GM19239 (cell line): ENCODE measurements at places on chromosomes 5 and 9.

DNA sequence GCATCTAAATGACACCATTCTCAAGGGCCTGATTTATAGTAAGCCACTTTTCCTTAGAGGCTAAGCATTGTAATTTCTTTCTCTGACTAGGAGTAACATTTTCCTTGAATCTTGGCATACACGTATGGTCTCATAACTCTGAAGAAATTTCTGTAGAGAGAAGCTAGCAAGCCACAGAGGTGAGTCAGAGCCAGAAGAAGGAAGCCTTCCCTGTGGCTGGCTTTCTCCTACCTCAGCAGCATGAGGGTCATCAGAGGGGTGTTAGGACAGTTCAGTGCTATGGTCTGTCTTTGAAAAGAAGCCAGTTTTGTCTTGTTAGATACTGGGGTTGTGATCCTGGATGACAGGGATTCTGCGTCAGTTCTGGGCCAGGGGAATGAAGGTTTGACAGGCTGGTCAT is 3.2 kb downstream of the SNX30 start:
- no peak for DNase-seq

DNA sequence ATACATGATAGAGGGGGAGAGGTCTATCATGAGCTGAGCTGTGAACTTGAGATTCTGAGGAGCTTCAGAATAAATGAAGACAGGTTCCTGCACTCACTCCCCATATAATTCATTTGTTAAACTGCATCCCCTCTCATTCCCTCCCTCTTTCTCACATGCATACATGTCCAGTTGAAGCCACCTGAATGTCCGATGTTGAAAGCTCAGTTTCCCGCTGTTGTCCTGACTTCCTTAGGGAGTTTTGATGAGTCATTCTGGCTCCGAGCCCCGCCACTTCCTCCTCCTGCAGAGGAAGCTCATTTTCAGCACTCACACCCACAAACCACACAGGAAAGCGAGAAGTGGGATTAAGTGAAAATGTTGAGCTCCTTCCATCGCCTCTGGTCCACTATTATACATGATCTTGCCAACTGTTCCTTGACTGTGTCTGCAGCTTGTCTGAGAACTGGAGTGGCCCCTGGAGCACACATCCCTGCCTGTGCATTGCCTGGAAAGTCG is 121.2 kb downstream of the CEMIP2 start:
- no peak for DNase-seq

- no peak for DNase-seq
Observed at GRCh38 chr9:98157372-98157771, 35.1 kb downstream of the CORO2A start.

DNA sequence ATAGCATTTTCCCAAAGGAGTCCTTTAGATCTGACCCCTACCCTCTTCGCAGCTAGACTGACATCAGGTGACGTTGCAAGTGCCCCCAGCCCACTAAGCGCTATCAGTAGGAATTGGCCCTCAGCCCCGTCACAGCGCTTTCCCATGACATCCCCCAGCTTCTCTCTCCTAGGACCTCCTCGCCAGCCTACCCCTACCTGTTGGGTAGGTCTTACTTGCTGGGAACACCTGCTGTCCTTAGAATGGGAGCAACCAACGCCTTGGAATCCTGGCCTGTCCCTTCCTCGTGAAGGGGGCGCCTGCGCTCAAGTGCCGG is 584 bp upstream of the PIP5K1B start:
- DNase-seq = no peak

- no peak for DNase-seq
Observed at GRCh38 chr9:16964228-16964627, 93.8 kb upstream of the BNC2 start.

GRCh38 chr9:37676411-37676830 is 25.7 kb downstream of the FRMPD1 start:
- DNase-seq = no peak

DNA sequence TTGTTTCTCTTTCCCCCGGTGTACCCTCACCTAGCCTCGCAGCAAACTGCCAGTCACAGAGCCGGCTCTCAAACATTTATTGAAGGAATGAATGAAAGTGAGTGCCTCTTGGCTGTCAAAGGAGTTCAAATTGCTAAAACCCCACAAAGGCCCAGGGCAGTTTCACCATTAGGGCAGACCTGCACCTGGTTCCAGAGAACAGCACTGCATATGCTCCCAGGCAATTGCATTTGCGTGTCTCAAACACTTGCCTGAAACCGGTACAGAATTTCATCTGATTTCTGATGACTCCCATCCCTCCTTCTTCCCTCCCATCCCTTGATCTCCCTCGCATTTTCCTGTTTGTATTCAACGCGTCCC is 165.6 kb upstream of the ZNF462 start:
- no peak for DNase-seq

GRCh38 chr5:56088967-56089829 is 94.4 kb upstream of the IL6ST start:
- no peak for DNase-seq

- DNase-seq = no peak
Observed at GRCh38 chr5:140381351-140381750, 20.3 kb upstream of the ANKHD1 start.

GRCh38 chr5:53023969-53024368 is 34.8 kb downstream of the ITGA2 start:
- no peak for DNase-seq

GRCh38 chr5:115575167-115576070 is 26.9 kb downstream of the TICAM2 start:
- DNase-seq = peak; percentile 7

DNA sequence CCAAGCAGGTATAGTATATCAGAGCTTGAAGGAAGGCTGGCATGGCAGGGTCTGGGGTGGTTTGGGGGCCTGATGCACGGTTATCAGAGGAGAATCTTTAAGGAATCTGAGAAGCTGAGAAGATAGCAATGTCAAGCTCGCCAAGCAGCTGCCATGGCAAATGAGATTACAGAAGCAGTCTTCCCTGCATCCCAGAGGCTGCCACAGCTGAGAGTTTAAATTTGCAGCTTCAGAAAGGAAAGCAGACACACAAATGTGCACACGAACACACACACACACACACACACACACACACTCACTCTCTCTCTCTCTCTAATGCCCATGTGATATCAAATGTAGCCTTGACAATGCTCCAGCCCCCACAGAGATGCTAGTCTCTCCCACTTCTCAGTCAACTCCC is 79.0 kb upstream of the TNC start:
- no peak for DNase-seq

GRCh38 chr5:73434907-73435306 is 13.7 kb downstream of the FOXD1 start:
- no peak for DNase-seq

- no peak for DNase-seq
Observed at GRCh38 chr9:98641695-98642094, 67.0 kb downstream of the GABBR2 start.

DNA sequence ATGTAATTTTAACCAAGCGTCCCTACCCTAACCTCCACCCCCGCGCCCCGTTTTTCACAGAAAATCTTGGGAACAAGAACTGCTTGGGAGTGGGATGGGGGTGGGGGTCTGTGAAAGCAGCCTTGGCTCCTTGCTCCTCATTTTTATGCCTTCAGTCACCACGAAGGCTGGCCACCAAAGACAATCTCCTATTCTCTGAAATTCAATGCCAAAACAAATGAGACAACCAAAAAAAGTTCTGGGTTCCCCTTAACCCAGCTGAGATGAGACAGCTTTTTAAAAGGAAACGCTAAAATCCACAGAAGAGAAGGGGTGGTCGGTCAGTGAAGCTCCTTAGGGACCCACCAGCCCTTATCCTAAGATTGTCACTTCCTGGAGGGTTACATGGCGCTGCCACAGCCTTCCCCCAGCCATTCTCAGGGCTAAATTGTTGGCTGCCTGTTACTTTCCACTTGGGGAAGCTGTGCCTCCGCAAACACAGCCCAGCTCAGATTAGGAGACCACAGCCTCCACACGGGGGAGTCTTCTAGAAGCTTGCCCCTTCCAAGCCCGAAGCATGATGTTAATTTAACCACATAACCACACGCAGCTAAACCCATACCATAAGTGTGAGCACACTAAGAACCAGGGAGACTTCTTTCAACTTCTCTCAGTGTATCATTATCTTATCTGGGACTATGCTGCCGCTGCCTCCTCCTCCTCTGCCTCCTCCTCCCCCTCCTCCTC is 136.3 kb downstream of the FOXD1 start:
- no peak for DNase-seq

GRCh38 chr5:15834596-15835245 is 334.7 kb downstream of the FBXL7 start:
- DNase-seq = no peak

GRCh38 chr5:137836997-137837396 is 30.7 kb upstream of the MYOT start:
- DNase-seq = no peak

DNA sequence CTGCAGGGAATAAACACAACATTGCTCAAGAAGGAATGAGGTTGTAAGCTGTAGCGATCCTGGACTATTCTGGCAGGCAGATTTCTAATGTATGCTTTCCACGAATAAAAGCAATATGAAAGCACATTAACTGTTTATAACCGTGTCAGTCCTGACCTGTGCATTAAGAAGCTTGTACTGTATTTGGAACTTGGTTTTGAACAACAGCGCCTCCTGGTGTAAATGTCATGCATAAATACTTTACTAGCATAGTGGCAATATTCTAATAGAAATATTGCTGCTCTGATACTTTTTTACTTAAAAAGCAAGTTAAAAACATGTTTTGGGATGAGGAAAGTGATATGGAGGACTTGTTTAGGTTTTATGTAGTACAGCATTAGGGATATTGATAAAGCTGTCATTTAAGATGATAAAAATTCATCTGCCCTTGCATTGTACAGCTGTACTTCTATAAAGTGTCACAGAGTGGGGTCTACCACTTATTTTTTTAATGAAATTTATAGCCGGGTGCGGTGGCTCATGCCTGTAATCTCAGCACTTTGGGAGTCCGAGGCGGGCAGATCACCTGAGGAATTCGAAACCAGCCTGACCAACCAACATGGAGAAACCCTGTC is 70.7 kb upstream of the GNE start:
- DNase-seq = peak; percentile 16

GRCh38 chr5:146428658-146429057 is 18.5 kb upstream of the TCERG1 start:
- DNase-seq = no peak

DNA sequence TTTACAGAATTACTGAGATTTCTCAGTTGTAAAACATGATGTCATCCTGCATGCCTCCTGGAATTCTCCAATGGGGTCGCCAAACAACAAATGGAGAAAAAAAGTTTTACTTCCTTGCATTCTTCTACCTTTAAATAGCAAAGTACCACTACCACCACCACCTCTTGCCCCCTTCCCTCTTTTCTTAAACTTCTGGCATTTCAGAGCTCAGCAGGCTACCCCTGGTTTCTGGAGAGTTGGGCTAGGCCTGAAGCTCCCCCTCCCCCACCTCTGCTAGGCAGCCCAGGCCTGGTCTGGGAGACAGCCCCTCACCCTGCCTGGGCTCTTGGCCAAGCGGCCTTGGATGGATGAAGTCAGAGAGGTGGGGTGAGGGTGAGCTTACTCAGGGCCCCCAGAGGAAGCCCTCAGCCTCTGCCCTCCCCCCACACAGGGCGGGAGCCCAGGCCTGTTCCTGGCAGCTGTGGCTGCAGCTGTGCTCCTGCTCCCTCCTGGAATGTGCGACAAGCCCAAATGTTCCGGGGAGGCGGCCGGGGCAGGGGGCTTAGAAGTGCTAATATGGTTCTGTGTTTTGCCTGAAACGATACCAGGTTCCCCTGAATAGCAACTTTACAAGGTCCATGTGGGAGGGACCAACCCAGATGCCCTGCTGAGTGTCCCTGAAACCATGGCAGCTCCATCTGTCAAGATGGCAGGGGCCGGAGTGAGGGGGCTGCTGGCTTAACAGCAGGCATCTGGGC is 6.0 kb upstream of the CCIN start:
- no peak for DNase-seq

- DNase-seq = no peak
Observed at GRCh38 chr5:175738126-175738525, 80.3 kb downstream of the HRH2 start.

- no peak for DNase-seq
Observed at GRCh38 chr5:180370861-180371641, 17.9 kb upstream of the GFPT2 start.

DNA sequence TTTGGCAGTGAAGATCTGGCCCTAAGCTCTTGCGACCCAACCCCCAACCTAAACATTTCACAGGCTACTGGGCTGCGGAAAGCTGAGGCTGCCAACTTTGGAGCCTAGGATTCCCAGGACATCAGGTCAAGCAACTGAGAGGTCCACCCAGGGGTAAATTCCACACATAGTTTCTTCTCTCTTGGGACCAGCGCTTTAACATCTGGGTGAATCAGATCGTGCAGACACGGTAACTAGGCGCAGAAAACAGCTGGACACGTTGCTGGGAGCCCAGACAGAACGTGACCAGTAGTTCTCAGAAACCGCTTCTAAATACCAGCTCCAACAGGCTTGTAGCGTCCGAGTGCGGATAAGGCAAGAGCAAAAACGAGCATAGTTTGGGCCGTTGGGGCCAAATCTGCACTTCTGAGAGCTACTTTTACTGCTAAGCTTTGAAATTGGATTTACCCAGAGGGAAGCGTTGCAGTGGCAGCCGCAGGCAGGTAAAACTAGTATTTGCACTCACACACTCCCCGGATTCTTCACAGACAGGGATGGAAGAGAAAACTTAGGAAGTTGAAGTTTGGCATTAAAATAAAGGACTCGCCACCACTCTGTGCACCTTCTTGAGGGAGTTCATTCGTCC is 11.8 kb downstream of the ITGA1 start:
- DNase-seq = no peak

- no peak for DNase-seq
Observed at GRCh38 chr9:72334658-72335337, 30.2 kb downstream of the ZFAND5 start.

GRCh38 chr5:36662291-36662851 is 56.0 kb downstream of the SLC1A3 start:
- no peak for DNase-seq

DNA sequence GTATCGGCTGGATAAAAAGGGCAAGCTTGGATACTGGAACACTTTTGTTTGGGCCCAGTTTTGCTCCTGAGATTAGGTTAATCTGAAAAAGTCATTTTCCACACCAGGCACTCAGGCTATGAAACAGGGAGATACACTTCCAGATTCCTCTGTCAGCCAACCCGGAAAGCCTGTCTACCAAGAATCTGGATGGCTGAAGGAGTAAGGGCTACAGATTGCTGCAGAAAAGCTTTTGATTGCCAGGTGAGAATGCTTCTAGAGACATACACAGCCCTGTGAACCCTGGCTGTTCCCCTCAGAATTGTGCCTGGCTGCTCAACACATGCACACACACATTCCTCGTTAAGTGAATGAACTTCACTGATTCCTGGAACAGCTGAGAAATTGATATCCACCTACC is 114.4 kb downstream of the PSD2 start:
- no peak for DNase-seq

GRCh38 chr5:139747583-139748504 is 47.8 kb upstream of the PSD2 start:
- no peak for DNase-seq

DNA sequence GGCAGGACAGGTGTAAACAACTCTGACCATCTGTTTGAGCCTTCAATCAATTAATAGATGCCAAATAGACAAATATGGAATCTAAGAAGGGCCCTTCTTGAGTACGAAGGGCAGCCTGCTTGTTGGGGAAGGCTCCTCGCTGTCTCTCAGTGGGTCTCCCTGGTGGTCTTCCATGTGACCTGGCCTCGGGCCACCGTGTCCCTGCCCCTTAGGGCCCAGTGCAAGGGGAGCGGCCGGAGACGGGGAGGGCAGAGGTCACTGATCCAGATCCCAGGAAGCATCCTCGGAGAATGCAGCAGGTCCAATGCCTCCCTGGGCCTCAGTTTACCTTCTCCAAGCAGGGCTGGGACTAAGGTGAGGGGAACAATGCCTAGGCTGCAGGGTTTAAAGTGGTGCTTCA is 2.5 kb downstream of the DBH start:
- no peak for DNase-seq

GRCh38 chr9:104177003-104177611 is 83.0 kb downstream of the SMC2 start:
- DNase-seq = no peak
